ENCODE measurements at places on chromosomes 12 and 14. TPM values are rescaled to one million over a fixed set of nuclear protein-coding genes. Genes with fewer than 3 reads are reported as not detected.

DNA sequence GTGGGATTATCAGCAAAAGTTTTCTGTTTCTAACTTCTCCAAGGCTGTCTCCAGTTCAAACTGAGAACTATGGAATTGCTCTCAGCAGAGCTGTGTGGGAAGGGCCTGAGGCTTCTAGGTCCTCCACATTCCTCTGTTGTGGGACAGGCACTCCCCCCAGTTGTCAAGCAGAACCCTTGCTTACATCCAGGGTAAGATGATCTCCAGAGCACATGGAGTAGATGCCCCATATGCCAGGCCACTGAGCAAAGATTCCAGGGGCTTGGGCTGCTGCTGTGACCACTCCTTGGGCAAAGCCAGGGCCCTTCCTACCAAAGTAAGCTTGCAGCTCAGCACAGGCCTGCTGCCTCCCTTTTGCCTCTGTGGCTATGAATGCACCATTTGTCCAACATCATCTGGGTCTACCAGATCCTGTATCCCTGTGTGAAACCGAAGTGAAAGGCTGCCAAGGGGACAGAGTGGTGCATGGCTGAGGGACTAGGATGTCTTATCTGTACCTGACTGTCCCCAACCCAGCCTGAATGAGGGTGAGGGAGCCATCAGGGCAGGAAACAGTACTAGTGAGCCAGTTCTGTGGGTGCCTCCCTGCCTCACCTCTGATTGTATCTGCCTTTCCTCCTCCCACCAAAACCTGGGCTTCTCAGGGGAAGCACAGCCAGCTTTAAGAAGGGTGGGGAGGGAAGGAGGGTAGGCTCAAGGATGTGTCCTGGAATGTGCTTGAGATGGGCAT lies 13.1 kb upstream of the ESPL1 start:
- DNase-seq = no peak

DNA sequence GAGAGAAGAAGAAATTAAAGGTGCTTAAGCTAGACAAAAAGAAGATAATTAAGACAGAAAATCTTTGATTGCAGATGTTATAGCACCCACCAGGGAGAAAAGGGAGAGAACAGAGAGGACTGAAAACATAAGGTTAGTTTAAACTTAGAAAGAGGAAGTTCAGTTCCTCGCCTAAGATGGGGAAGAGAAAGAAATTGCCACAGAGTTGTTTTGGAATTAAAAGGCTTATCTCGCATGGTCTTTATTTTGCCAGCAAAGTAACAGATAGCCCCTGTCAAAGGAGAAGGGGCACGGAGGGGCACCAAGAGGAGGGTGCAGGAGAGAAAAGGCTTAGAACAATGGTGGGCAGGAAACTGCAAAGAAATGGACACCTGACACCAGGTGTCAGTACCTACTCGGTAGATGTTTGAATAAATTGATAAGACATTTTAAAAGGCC lies 17.8 kb upstream of the OXA1L start:
- no peak for DNase-seq

DNA sequence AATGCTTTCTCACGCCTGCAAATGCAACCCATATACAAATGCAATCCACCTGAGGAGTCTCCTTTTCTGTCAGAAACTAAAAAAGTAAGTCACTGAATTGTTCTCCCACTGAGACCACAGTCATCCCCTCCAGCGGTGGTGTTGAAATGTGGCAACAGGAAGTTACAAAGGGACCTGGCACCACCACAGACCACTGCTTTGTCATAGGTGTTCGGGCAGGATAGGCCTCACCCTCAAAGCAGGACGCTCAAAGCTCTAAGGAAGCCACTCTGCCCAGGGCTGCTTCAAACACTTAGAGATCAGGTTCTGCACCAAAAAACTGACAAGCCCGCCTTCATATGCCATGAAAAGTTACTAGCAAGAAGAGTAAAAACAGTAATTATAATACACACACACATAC lies 11.3 kb downstream of the PHLDA1 start:
- peak; percentile 88 for DNase-seq

DNA sequence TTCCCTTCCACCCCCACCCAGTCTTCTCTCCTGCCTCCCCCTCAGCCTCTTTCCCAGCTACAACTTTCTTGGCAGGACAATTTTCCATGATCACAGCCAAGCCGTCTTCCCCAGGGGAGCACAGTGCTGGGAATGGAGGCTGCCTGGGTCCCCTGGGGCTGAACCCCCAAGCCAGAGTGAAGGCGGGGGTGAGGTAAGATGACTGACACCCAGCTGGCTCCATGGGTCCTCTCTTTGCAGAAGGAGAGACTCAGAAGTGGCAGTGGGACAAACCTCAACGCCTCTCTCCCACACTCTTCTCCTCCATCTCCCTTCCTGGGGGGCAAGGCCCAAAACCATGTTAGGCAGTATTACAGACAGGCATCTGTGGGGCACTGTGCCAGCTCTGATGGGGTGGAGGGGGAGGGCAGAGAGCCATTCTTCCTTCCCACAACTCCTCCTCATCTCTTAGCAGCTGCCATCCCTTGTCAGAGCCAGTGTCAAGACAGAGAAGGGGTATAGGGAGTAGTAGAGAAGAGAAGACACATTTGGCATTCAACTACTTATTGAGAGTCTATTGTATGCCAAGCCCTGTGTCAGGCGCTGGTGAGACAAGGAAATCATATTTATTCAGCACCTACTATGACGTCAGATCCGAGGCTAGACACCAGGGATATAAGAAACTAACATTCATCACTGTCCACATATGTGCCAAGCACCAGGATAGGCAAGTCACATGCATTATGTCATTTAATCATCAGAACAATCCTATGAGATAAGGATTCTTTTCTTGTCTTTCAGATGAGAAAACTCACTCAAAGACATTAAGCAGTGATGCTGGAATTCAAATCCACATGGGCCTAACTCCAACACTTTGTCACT lies 3.6 kb downstream of the ITGA7 start:
- no peak for DNase-seq

DNA sequence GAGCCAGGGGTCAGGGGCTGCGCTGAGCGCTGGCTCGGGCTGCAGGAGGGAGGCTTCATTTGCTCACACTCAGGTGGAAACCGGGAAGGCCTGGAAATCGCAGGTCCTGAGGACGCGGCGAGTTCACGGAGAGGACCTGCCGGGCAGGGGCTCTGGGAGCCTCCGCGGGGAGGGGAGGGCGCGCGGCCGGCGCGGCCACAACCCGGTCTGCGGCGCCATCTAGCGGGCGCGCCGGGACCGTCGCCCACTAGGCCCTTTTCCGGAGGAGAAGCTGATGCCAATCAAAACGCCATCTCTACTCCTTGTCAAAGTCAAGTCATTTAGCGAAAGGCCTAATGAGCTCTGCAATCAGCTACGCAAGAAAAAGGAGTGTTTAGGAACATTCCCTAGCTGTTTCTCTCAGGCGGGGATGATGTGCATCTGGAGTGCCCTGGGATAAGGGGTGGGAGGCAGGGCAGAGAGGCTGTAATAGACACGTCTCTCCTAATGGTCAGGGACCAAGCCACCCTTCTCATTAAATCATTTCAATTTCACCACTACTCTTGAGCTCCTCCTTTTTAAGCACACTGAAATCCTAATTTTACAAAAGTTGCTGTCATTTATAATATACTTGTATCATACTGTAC lies 885.8 kb upstream of the TMEM132C start:
- DNase-seq = peak; percentile 31

DNA sequence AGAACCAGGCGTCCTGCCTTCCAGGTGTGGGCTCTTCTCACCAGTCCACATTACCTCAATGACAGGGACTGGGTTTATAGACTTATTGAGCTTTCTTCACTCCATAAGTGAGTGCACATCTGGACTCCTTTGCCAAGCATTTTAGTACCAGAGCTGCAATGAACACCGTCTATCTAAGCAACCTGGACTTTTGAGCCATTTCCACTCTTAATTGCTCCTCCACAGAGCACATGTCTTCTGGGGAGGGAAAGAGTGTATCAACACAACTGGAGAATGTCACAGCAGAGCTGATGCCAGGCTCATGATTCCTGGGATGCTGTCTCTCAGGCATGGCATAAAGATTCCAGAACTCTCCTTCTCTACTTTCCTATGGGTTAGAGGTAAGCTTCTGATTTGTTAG lies 43.0 kb upstream of the BDKRB2 start:
- no peak for DNase-seq

DNA sequence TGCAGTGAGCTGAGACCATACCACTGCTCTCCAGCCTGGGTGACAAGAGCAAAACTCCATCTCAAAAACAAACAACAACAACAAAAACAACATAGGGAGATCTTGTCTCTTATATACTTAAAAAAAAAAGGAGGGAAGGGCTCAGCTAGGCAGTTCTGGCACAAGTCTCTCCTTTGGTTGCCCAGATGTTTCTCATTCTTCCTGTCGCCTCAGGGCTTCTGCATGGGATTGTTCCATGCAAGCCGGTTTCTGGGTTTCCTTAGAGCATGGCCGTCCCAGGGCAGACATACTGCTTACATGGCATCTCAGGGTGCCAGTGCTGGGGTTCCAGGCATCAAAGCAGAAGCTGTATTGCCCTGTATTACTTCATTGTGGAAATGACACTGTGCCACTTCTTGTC lies 5.2 kb upstream of the SLC8B1 start:
- DNase-seq = no peak

- DNase-seq = no peak
These were observed 4.5 kb upstream of the CACNA2D4 start for GRCh38 chr12:1922985-1923384.

GRCh38 chr12:645563-646071 lies 17.6 kb downstream of the NINJ2 start:
- DNase-seq = no peak

DNA sequence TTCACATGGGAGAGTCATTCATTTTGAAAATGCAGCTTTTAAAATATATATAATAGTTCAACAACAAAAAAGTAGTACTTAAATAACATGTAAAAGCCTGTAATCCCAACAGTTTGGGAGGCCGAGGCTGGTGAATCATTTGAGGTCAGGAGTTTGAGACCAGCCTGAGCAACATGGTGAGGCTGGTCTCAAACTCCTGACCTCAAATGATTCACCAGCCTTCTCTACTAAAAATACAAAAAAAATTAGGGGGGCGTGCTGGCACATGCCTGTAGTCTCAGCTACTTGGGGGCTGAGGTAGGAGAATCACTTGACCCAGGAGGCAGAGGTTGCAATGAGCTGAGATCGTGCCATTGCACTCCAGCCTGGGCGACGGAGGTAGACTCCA lies 256.3 kb upstream of the RGS6 start:
- DNase-seq = no peak

DNA sequence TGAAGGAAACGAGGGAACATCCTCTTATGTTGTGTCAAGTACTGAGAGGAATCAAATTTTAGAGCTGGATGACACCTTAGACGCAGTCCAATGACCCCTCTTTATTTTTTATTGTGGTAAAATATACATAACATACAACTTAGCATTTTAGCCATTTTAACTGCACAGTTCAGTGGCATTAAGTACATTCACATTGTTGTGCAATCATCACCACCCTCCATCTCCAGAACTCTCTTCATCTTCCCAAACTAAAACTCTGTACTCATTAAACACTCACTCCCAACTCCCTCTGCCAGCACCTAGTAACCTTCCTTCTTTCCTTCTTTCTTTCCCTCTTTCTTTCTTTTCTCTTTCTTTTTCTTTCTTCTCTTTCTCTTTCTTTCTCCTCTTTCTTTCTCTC lies 97.2 kb upstream of the SLC24A4 start:
- DNase-seq = no peak

DNA sequence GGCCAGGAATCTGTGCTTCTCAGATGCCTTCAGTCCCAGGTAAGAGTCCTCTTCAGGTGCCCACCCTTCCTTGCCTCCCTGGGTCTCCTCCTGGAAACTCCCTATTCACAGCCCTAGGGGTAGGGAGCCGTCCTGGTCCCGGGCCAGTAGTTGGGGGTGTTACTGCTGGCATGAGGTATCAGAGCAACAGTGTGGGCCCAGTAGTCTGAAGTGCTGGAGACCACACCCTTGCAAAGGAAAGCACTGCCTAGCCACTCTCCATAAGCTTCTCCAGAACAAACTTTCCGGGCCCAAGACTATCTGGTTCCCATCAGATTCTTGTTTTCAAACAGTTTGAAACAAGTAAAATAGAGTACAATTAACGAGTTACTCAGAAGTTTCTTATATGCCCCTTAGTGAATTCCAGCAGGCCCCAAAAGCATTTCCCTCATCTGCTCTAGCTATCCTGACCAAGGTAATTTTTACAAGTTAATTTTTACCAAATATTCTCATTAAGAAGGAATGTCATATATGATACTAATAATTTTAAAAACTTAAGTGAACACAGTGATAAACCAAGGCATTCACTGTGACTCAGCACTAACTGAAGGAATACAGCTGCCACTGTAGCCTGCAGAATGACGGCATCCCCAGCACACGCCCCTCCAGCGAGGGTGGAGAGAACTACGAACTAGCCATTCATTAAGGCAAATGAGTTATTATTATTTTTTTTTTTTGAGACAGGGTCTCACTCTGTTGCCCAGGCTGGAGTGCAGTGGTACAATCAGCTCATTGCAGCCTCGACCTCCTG lies 49.4 kb downstream of the MOK start:
- DNase-seq = no peak

GRCh38 chr14:54816450-54816849 lies 86.2 kb downstream of the GCH1 start:
- no peak for DNase-seq

GRCh38 chr12:81617915-81618314 lies 141.2 kb downstream of the PPFIA2 start:
- no peak for DNase-seq

- no peak for DNase-seq
These were observed 5.9 kb downstream of the RIMBP2 start for GRCh38 chr12:130709971-130710732.

- no peak for DNase-seq
These were observed 211.8 kb downstream of the SNAPC1 start for GRCh38 chr14:61973981-61974380.

DNA sequence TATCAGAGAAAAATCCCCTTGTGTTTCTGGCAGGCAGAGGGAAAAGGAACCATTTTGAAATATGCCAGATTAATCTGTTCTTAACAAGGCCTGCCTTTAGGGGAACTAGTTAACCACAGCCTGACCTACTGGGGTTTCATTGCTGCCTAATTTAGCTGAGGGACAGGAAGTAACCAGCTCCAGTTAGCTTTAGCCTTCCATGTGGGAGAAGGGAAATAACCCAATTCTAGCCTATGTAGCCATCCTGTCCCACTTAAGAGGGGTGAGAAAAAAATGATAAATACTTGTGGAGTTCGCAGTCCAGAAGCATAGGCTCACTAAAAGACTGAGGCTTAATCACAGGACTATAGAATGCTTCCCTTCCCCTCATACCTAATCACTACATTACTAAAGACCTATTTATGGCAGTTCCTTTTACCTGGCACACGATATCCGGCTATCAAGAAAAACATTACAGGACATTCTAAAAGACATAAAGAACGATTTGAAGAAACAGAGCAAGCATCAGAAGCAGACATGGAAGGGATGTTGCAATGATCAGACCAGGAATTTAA lies 22.8 kb downstream of the COX8C start:
- no peak for DNase-seq

The ELK3 gene
- 11.4 TPM for total RNA-seq

The GARIN6 gene
- not detected for total RNA-seq

The TAS2R9 gene
- not detected for total RNA-seq

The CAPZA3 gene
- not detected for total RNA-seq

The MSI1 gene
- total RNA-seq = 0.57 TPM

The KCNK13 gene
- not detected for total RNA-seq

The OR4N5 gene
- not detected for total RNA-seq

The EIF2B2 gene
- 65.4 TPM for total RNA-seq

The TAS2R43 gene
- 0.26 TPM for total RNA-seq

All from activated naive CD4-positive, alpha-beta T cell treated with anti-CD3 and anti-CD28 coated beads for 36 hours (primary cell).